ENCODE measurements at places on chromosomes 1 and 21.

- DNase-seq = no peak
Measured at GRCh38 chr1:183736343-183736742, 68.6 kb upstream of the RGL1 start.

- DNase-seq = no peak
Measured at GRCh38 chr1:19610282-19610981, 33.7 kb upstream of the NBL1 start.

DNA sequence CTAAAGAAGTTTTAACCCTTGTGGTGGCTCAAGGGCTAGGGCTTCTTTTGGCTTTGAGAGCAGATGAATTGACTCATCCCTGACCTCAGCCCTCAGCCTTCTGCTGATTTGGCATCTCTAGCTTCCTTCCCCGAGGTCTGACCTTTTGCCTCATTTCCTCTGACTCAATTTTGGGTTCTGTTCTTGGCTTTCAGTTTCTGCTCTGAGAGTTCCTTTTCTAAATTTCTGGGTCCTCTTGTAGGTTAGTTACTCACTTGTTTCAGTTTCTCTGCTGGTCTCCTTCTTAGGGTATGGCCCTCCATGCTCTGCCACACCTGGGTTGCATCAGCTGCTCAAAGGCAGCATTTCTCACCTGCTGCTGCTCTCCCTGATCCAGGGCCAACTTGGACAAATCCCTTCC is 19.4 kb downstream of the PDE4B start:
- no peak for DNase-seq

DNA sequence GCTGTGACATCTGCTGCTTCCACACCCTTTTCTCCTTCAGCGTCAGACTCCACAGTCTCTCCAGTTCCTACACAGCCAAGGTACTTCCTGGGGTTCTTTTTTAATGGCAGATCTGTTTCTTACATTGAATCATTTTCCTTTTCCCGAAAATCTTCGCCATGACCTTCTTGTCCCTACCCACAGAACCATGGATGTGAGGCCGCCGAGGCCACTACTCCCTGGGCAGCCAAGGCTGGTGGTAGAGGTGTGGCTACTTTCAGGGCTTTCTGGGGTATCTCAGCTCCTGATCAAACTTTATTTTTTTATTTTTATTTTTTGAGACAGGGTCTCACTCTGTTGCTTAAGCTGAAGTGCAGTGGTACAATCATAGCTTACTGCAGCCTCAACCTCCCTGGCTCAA is 9.5 kb upstream of the LIN9 start:
- DNase-seq = no peak

- DNase-seq = no peak
Measured at GRCh38 chr21:42492201-42492600, 3.8 kb downstream of the RSPH1 start.

GRCh38 chr1:9174243-9174642 is 45.3 kb upstream of the GPR157 start:
- DNase-seq = no peak

GRCh38 chr1:116881879-116882520 is 27.7 kb upstream of the PTGFRN start:
- peak; percentile 11 for DNase-seq

- DNase-seq = no peak
Measured at GRCh38 chr1:77540501-77541161, 141.8 kb downstream of the ZZZ3 start.

GRCh38 chr1:222618880-222619596 is 1.1 kb downstream of the MIA3 start:
- no peak for DNase-seq

DNA sequence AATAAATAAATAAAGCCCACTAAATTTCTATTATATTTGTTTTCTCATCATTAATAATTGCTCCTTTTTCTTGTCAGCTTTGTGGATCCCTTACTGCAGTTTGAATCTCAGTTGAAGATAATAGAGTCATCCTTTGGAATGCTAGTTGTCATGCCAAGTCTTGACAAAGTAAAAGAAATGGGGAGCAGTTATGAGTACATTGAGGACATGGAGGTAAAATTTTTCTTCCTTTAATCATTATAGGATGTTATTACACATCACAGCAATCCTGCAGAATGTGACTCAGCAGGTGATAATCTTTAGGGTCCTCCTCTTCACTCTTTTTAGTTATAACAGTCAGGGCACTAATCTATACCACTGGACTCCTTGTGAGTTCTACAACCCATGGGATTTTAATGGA is 24.1 kb downstream of the MROH9 start:
- DNase-seq = no peak

DNA sequence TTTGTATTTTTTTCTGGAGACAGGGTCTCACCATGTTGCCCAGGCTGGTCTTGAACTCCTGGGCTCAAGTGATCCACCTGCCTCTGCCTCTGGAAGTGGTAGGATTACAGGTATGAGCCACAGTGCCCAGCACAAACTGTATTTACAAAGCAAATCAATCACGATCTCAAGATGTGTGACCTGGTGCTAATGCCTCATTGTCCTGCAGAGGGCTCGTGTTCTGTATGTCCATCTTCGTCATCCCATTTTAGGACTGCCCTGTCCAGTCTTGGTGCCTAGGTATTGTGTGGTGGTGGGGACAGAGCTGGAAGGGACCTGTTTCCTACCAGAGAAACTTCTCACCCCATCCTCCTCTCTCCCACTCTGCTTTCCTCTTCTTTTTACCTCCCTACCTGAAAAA is 20.2 kb downstream of the PROK1 start:
- DNase-seq = no peak

- no peak for DNase-seq
Measured at GRCh38 chr1:90100566-90100965, 105.7 kb downstream of the ZNF326 start.

DNA sequence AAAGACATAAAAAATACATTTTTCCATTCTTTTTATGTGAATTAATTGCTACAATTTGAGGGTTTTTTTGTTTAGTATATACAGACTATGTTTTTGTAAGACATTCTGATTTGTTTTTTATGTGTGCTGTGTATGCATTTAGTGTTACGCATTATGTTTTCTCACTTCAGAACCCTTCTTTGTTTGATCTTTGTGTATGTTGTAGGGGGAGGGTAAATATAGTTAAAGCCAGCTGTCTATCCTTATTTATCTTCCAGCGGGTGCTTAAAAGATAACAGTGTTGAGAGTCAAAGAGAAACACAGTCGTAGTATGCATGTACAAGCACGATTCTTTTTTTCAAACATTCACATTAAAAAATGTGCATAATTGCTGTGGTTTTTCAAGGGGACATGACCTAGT is 97.5 kb upstream of the KIAA1614 start:
- DNase-seq = no peak

DNA sequence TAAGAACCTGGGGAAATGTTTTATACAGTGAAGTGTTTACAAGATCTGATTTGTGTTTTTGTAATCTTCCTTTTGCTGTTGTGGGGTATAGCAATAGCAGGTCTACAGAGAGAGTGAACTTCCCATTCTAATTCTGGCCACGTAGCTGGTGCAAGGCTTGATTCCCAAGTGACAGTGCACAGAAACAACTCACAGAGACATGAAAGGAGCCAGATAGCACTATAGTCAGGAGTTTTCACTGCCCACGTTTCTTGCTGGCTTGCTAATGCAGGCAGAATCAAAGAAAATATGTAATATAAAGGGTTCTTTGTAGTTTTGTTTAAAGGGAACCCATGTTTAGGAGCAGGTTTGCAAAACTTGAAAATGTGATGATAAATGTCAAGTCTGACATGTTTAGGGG is 170.9 kb upstream of the IVNS1ABP start:
- DNase-seq = no peak

- DNase-seq = no peak
Measured at GRCh38 chr1:20663365-20663764, 2.2 kb upstream of the DDOST start.

- DNase-seq = no peak
Measured at GRCh38 chr1:169941982-169942830, 48.5 kb upstream of the SCYL3 start.

DNA sequence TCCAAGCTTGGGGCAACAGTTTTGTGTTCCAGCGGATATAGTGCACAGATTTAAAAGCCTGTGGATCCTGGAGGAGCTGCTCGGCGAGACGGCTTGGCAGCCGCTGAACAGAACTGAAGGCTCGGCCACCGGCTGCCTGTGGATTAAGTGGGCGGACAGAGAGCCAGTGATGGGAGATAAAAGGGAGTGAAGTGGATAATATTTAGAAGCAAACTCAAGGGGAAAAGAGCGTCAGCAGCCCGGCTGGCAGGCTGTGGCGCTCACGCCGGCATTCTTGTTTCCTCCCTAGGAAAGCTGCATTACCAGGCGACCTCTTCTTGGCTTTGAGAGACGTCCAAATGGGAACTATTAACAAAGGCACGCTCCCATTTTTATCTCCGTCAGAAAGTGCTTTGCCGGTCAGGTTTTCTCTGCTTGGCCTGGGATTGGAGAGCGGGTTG is 10.4 kb downstream of the TRABD2B start:
- no peak for DNase-seq

- DNase-seq = no peak
Measured at GRCh38 chr1:33150522-33150921, 31.3 kb downstream of the TRIM62 start.

DNA sequence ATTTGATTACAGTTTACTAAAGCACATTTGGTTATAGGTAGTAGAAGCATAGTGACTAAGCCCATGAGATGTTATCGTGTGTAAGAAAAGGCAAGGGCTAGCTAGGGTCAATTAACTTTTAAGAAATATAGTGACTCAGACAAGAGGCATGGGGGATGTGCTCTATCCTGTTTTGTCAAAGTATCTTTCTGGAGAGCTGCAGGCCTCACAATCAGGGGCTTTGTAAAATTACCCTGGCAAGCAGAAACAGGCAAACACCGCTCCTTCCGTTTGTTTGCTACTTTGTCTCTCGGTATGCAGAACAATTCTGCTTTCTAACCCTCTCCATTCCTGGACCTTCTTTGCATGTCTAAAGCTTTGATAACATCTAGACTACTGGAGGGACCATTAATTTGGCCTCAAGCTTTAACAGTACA is 26.1 kb upstream of the ZNF697 start:
- DNase-seq = no peak
